ENCODE measurements at places on chromosomes 2 and 18.

DNA sequence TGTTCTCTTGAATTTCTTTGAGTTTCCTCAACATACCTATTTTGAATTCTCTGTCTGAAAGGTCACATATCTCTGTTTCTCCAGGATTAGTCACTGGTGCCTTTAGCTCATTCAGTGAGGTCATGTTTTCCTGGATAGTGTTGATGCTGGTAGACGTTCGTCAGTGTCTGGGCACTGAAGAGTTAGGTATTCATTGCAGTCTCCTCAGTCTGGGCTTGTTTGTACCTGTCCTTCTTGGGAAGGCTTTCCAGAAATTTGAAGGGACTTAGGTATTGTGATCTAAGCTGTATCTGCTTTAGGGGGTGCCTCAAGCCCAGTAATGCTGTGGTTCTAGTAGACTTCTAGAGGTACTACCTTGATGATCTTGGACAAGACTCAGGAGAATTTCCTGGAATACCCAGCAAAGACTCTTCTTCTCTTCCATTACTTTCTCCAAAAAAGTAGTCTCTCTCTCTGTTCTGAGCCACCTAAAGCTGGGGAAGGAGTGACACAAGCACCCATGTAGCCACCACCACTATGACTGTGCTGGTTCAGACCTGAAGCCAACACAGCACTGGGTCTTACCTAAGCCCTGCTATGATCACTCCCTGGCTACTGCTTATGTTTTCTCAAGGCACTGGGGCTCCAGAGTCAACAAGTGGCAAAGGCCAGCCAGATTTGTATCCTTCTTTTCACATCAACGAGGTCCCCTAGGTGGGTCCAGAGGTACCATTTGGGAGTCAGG lies 852.0 kb downstream of the BCL11A start:
- DNase-seq: no peak

DNA sequence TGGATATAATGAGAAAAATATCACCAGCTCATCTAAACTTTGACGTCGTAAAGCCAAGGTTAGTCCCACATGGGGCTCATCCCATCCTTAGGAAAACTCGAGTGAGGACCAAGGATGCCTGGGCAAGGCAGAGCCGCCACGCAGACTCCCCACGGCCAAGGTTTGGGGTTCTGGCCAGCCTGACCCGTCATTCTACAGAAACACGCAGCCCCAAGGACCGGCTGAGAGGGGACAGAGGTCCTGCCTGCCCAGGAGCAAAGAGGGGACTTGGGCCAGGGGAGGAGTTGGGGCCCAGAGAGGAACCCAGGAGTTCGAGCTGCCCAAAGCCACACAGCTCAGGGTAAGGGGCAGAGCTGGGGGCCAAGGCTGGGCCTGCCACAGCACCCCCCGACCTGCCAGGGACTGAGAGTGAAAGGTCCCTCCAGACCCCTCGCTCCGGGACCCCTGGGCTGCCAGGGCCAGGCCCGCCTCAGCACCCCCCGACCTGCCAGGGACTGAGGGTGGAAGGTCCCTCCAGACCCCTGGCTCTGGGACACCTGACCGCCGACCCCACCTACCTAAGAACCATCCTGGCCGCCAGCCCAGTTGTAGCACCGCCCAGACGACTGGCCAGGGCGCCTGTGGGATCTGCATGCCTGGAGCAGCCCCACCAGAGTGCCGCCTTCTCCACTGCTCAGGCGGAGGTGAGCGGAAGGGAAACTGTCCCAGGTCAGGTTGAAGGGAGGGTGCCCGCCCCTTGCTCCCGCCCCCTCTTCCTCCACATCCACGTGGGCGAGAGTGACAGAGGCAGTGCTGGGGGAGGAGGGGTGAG lies at the start of gene PDCD1:
PDCD1 (minus strand) TSS at position 689 of the 811 bp plus-strand sequence; CDS start at position 633, 56 bp downstream.
- DNase-seq: no peak

DNA sequence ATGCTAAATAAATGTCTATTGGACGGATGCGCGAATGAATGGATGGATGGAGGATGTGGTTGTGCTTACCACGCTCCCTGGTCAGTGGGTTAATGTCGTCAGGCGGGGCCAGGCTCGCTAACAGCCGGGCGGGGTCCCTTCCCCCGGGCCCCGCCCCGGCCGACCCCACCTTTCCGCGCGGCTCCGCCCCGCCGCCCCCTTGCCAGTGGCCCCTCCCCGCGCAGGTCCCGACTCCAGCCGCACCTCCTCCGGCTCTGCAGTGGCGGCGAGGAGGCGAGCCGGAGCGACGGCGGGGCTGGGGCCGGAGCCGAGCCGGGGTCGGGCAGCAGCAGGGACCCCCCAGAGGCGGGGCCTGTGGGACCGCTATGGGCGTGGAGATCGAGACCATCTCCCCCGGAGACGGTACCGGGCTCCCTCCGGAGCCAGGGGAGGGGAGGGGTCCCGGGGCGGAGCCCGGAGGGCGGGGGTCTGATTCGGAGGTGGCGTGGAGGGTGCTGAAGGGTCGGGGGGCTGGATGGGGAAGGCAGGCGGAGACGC lies at the start of gene FKBP1B:
FKBP1B (plus strand) TSS at position 257 of the 537 bp plus-strand sequence; CDS start at position 366, 109 bp downstream.
- DNase-seq: no peak

- DNase-seq: peak; percentile 67
Measured at GRCh38 chr2:165815299-165816141, 21.5 kb upstream of the GALNT3 start.

GRCh38 chr2:42199002-42199401 lies 29.8 kb downstream of the EML4 start:
- no peak for DNase-seq

DNA sequence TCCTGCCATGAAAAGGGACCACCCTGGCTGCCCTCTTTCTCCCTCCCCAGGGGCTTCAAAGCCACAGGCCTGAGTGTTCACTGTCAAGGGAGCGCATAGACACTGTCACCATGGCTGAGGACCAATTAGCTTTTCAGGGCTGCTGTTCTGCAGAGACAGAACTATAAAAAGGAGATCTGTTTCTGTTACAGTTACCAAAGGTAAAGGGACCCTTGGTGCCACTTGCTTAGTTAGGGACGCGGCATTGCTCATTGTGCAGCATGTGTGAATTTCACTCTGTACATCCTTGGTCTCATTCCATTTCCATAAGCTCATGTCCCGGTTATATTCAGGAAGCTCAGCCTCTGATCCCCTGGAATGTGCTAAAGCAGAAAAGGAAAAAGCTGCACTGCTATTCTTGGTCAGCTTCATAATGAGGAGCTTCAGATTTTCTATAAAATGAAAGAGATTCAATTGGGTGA lies 55.5 kb upstream of the RNF152 start:
- DNase-seq: no peak

GRCh38 chr2:189254268-189254883 lies 74.8 kb upstream of the COL5A2 start:
- no peak for DNase-seq

DNA sequence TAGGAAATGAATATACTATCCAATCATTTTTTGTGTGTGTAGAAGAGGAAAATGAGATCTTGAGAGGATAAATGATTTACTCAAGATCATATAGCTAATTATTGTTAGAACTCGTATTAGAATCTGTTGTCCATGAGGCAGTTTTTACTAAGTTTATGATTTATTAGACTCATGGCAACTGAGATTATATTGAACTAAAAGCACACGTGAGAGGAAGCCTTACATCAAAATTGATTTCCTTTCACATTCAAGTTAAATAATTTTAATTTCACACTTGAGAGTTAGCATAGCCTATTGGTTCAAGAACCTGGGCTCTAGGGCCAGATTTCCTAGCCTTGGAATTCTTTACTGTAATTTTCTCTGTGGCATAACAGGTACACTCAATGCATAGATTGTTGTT lies 552.3 kb downstream of the ERBB4 start:
- DNase-seq: no peak

GRCh38 chr18:27735117-27735516 lies 441.8 kb downstream of the CDH2 start:
- DNase-seq: no peak

- no peak for DNase-seq
Measured at GRCh38 chr18:76994086-76994654, 138.4 kb downstream of the MBP start.

- DNase-seq: no peak
Measured at GRCh38 chr2:85959826-85960225, 71.0 kb upstream of the ST3GAL5 start.

GRCh38 chr2:216286616-216287231 lies 85.6 kb downstream of the MARCHF4 start:
- no peak for DNase-seq

- peak; percentile 22 for DNase-seq
Measured at GRCh38 chr2:177271981-177272666, 7.6 kb upstream of the NFE2L2 start.

DNA sequence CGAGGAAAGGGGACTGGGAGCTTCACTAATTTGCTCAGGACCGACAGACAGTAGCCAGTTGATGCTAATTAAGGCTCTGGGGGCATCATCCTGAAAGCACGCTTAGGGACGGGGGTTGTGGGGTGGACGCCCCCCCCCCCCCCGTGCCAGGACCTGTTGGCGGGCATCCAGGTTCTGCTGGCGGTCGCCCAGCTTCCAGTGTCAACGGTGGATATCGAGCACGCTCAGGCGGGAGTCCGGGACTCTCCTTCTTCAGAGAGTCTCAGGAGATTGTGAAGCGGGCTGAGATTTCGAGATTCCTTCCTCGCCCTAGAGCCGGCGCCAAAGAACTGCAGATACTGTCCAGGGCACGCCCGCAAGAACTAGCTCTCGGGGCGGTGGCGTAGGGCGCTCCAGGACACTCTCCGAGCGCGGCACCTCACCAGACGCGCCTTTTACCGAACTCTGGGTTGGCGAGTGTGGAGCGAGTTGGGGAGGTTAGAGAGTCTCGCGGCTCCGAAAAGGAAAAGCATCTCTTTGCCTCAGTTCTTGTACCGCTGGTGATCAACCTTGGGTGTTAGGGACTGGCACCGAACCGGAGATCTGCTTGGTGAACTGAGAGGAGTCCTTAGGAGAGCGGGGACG lies 5.6 kb downstream of the RAX start:
- DNase-seq: no peak

DNA sequence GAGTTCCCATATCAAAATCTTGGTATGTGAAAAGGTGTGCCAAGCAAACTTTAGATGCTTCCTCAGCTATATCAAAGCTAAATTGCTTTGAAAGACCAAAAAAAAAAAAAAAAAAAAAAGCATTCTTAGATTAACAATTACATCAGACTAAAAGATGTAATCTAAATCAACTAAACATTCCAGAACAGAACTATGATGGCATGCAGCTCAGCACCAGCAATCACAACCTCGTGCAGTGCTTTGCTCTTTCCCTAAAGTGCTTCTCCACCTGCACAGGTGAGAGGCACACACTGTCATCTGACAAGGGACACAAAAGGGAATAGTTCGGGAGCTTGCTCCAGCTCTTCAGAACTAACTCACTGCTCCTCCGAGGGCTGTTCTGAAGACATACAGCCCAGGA lies 37.5 kb downstream of the ADAM17 start:
- no peak for DNase-seq

DNA sequence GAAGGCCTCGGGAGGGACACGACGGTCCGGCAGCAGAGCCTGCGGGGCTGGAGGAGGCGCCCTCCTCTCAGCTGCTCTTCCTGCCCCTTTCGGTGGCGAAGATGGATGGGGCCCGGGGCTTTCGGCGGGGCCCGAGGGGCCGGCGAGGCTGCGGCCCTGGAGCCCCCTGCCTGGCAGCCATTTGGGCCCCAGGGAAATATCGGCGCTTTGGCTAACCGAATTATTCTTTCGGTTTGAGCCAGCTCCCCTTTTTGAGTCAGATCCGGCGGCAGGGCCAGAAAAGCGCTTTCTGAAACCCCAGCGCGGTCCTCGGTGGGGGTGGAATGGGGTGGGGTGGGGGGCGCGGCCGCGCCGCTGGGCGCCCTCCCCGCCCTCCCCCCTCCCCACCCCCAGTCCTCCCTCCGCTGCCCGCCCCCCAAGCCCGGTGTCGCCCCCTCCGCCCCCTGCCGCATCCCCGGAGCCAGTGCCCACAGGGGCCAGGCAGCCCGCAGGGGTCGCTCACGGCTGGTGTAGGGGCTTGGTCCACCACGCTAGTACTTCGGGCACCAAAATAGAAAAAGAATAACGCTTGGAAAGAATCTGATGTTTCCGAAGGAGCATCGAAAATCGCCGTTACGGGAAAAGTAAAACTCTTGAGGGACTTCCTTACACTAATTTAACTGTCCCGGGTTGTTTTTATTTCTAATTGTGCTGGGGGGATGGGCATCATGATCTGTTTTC lies 9.1 kb upstream of the ARID5A start:
- no peak for DNase-seq

- no peak for DNase-seq
Measured at GRCh38 chr2:130259594-130259993, 61.4 kb upstream of the TUBA3E start.

DNA sequence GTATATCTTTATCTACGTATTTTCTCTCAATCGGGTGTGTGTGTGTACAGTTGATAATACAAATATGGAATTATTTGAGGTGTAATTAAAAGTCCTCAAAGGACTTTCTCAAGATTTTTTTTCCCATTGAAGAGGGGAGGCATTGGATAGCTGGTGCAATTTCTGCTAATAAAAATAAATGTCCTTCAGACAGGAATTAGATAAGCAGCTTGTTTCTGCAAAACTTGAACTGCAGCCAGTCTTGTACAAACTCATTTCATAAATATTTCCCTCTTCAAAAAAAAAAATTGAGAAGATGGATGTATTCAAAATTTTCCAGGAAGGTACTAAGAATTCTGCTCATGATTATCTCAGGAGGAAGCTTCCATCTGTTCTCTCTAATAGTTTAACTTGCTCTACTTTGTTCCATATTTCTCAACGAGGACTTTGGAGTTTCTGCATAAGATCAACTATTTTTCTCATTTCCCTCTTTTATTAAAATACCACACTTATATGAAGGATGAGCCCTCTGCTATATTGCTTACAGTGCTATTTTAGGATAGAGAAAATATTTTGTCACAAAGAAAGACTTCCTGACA lies 33.0 kb upstream of the GLS start:
- no peak for DNase-seq

- DNase-seq: no peak
Measured at GRCh38 chr18:13435586-13436333, 217.2 kb downstream of the LDLRAD4 start.

DNA sequence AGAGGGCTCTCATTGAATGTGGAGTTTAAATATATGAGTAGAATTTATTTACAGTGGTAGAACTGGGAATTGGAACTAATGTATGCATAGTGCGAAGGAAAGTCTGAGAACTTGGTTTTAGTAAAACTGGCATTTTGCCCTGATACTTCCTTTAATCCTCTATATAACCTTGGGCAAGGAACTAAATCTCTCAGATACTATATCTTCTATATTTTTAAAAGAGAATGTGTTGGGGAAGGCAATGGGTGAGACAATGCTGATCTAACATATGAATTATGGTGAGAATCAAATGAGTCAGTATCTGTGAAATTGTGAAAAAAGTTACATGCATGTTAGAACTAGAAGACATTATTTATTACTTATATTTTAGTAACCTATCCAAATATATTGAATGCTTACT lies 2109.4 kb upstream of the PIK3C3 start:
- DNase-seq: no peak

- DNase-seq: no peak
Measured at GRCh38 chr2:166700079-166700478, 188.2 kb upstream of the XIRP2 start.

GRCh38 chr2:61887717-61888266 lies 664 bp downstream of the CCT4 start:
- no peak for DNase-seq

Data from AML-193 (cell line).